Activated CD4-positive, alpha-beta T cell treated with anti-CD3 and anti-CD28 coated beads, Interleukin-10, Interleukin-2, amounts not matched to agents 100 ng/mL and 50 ng/mL, durations not matched to agents 16 hours and 8 hours (primary cell): ENCODE measurements at places on chromosomes 12 and 14.

DNA sequence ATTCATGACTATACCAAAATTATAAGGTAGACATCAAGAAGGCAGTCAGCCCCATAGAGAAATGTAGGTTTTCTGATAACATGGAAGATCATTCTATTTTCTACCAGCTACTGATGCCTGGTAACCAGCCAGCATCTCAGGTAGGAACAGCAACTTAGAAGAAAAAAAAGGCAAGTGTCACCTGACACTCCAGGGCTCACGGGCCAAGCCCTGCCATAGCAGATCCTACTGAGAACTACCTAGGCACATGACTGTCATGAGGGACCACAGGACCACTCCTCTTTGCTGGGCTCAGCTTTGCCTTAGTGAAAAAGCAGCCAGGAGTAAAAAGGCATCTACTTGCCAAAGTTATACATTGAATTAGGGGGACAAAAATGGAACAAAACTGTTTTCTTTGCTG lies 33.4 kb downstream of the CORO1C start:
- DNase-seq = no peak

DNA sequence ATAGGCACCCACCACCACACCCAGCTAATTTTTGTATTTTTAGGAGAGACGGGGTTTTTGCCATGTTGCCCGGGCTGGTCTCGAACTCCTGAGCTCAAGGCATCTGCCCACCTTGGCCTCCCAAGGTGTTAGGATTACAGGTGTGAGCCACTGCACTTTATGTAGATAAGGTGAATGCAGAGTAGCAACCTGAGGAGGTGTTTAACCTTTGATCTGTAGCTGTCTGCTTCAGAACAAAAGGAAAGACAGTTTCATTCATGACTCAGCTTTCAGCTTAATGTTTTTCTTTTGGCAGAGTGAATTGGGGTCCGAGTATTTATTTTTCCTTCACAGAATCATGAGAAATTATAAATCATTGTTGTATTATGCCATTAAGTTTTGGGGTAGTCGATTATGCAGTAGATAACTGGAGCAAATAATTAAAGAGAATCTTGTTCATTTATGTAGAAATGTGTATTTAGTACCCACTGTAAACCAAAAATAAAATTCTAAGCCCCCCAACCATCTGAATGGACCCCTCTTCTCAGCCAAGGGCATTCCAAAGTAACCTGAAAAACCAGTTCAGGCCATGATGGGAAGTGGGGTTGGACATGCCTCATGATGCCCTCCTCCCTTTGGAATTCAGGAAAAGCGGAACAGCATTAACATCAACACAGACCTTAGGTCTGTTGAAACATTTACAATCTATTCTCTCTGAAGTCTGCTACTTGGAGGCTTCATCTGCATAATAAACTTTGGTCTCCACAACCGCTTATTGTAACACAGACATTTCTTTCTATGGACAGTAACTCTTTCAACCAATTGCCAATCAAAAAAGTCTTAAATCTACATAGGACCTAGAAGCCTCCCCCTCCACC lies 10.7 kb upstream of the STX2 start:
- no peak for DNase-seq

DNA sequence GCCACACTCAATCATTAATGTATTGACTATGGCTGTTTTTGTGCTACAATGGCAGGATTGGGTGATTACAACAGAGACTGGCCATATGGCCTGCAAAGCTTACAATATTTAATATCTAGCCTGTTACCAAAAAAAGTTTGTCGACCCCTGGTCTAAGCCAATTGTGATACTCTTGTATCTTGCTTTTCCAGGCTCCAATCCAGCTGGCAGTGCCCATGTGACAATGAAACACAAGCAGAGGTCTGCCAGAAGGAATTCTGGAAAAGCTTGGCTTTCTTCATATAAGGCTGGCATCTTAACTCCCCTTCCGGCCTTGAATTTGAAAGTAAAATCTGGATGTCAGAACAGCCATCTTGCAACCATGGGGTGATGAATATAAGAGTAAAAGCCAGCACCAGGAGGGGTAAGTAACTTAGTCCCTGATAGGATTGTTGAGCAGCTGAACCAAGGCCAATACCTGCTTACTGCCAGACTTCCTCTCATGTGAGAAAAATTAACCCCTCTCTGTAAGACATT lies 458.7 kb downstream of the TMTC2 start:
- no peak for DNase-seq

GRCh38 chr12:79885911-79886490 lies 48.9 kb downstream of the PPP1R12A start:
- no peak for DNase-seq

DNA sequence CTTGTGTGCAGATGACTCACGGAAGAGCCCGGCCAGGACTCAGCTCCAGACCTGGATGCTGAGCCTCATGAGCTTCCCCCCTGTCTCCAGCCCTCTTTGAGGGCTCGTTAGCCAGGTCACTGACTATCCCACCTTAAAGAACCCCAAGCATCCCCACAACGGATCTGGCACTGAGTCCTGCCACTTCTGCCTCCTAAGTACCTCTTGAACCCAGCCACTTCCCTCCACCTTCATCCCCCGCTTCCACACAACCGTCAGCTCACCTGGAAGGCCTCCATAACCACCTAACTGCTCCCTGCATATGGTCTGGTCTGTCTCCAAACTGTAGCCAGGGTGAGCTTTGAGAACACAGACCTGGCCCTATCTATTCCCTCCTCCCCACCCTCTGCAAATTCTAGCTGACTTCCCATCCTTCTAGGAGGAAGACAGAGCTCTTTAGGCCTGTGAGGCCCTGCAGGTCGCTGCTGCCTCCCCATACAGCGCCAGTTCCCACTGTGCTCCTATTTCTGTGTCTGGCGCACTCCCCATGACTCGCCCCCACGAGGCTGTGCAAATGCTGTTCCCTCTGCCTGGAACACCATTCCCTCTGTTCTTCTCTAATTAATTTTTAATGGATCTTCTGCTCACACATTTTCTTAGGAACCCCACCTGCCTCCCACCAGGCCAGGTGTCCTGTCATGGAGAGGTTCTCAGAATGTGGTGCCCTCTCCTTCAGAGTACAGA lies 2.9 kb upstream of the HSP90AA1 start:
- no peak for DNase-seq

DNA sequence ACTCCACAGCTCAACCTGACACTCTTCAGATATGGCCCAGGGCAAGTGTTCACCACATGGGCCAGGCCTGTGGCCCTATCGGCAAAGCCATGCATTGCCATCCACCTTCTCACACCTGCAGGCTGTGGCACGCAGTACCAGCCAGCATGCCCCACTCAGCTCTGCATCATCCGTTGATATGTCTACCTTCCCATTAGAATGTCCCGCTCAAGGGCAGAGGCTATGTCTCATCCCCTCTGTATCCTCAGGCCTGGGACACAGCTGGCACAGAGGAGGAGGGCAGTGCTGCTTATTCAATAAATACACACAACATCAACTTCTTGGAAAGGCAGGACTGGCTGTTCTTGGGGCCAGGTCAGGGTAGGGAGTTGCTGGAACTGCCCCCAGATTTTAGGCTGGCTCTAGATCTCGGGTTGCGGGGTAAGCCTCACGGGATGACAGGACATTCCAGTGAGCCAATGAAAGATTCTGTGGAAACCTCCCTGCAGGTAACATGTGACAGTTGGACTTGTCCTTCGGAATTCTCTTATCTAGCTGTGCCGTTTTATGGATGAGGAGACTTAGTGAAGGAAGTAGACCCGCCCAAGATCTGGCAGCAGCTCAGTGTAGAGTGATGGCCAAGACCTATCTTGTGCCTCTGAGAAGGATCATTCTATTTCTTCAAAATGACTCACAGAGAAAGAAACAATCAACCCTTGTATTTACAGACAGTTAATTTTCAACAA lies 25.6 kb downstream of the SYNE3 start:
- no peak for DNase-seq

DNA sequence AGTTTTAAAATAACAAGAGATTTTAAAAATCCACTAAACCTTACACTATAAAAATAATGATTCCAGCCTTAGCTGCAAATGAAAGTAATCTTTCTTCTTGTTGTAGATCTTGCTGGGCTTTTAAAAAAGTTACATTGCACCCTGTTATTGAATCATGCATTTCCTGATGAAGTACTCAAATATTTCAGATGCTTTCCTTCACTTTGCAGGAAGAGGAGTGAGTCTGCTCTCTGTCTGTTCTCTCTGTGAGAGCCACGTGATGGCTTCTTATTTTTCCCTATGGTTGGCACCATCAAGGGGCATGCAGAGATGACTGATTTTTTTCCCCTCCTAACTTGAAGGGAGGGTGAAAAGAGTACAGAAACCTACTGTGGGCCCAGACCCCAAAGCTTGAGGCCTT lies 262.7 kb downstream of the ATP23 start:
- no peak for DNase-seq
